ENCODE measurements at places on chromosomes 13 and 19.

DNA sequence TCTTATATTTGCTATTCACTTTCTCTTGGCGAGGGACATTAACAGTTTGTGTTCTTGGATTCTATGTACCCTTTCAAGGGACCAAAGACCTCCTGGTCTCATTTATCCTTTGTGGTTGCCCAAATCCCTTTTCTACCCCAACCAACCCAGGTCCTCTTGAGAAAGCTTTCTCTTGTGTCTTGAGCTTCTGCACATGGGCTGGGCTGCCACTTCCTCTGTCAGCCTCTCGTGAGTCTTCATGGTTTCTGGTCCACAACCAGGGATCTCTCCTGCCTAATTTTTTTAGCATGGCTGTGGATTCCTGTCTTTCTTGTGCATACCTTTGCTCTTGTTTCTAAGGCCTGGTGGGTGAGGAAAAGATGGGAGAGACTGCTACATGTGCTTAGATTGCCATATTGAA lies 14.9 kb downstream of the TIMM13 start:
- no peak for DNase-seq

GRCh38 chr13:69970520-69970919 lies 137.1 kb upstream of the ATXN8OS start:
- no peak for DNase-seq

GRCh38 chr13:46150134-46150693 lies 31.8 kb downstream of the LCP1 start:
- DNase-seq = no peak

DNA sequence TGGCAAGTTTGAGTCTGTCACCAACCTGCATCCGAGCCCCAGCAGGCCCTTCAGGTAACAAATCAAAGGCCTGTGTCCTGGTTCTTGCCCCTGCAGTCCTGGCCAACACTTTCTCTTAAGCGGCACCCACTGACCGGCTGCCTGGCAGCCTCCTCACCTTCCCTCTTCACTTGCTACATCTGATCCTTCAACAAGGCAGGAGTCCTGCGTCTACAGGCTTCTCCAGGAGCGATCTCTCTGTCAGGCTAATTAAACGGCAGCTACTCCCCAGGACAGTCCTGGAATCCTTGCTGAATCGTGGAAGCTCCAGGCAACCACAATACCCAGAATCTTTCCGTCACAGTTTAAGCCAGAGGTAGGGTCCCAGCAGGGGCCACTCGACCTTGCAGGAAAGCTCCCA lies 41.1 kb upstream of the GAS6 start:
- no peak for DNase-seq

- peak; percentile 80 for DNase-seq
These were observed 1.5 kb upstream of the TRAPPC5 start for GRCh38 chr19:7678971-7679751.

- peak; percentile 62 for DNase-seq
These were observed 25.6 kb downstream of the NOSIP start for GRCh38 chr19:49554701-49555181.

DNA sequence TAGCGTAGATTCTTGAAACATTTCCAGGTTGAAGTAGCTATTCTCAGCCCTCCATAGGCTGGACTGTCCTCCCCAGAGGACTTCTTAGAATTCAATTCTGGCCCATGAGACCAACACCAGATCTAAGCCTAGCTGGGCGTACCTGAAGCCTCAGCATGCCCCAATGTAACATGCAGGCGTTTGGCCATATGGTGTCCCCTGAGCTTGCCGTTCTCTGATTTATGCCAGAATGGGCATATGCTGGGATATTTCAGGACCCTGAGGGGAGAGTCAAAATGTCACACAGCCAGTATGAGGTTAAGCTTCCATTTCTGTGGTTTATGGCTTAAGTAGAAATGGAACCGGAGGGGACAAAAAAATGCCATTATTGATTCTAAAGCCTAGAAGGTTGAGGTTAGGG lies 317.7 kb upstream of the OBI1 start:
- no peak for DNase-seq

- no peak for DNase-seq
These were observed 61.6 kb downstream of the UNC13A start for GRCh38 chr19:17626456-17627015.

DNA sequence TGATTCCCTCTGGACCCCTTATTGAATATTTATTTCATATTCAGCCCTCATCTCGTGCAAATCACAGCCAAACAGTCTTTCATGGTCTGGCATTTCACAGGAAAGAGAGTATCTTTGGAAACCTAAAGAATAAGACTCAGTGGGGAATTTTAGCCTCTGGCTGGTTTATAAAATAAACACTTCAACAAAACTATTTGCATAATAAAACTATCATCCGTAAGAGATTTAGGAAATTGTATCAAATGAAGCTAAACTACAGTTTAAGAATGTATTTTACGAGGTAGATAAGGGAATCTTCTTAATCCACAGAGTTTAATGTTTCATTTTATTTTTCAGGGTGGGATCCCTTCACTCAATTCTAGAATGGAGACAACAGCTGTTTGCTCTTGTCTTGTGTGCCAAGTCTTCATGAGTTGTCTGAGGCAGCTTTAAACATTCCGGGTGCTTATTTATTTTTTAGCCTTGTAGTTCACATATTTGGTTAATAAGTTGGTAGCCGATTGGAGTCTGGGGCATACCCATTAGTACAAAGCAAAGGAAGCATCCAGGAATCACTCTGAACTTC lies 634.4 kb upstream of the KLF12 start:
- DNase-seq = no peak

GRCh38 chr13:74115133-74115532 lies 19.1 kb downstream of the KLF12 start:
- DNase-seq = no peak

- peak; percentile 72 for DNase-seq
These were observed 74.5 kb upstream of the RAP2A start for GRCh38 chr13:97359181-97360057.

GRCh38 chr13:114058051-114058867 lies 74.2 kb downstream of the RASA3 start:
- DNase-seq = no peak

DNA sequence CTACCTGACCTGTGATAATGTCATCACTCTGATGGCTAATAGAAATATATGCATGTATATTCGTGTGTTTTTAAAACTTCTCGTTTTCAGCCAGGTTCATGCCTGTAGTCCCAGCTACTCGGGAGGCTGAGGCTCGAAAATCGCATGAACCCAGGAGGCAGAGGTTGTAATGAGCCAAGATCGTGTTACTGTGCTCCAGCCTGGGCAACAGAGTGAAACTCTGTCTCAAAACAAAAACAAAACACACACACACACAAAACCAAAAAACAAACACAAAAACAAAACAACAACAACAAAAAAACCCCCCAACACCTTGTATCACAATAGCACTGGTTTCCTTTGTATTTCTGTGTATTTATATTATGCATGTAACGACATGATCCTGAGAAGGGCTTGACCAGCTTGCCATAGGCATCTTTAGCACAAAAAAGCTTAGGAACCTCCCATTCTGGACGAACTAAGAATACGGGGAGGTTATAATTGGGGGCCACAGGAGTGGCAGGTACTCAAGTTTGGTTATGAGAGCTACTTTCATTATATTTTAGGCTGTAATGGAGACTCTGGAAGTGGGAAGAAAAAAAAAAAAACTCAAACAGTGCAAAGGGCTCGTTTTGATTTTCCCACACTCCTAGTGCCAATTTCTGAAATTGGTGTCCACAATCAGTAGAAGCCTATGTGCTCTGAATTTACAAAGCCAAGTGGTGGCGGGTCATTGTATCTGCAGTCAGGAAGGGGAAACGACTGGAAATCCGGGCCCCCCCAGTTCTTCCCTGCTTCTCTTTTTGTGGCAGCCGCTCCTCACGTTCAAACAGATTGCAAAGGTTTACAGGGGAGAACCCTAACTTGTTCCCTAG lies 1.2 kb upstream of the ACP7 start:
- DNase-seq = no peak

- DNase-seq = no peak
These were observed 4.1 kb upstream of the CDC16 start for GRCh38 chr13:114230575-114230974.

DNA sequence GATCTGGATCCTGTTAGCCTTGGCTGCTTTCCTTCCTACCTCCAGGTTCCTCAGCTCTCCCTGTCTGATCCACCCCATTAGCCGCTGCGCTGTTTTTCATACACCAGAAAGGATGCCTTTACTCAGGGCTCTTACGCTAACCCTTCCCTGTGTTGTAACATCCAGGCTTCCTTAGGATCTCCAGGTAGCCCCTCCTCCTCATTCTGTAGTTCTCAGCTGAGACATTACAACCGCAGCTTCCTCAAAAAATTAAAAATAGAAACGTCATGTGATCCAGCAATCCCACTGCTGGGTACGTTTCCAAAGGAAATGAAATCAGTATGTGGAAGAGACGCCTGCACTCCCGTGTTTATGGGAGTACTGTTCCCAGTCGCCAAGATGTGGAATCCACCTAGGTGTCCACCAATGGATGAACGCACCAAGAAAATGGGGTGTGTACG lies 18.4 kb upstream of the MYADM start:
- DNase-seq = no peak

GRCh38 chr19:29492769-29493168 lies 33.0 kb upstream of the VSTM2B start:
- DNase-seq = no peak

GRCh38 chr13:30134578-30134977 lies 172.8 kb downstream of the KATNAL1 start:
- no peak for DNase-seq

DNA sequence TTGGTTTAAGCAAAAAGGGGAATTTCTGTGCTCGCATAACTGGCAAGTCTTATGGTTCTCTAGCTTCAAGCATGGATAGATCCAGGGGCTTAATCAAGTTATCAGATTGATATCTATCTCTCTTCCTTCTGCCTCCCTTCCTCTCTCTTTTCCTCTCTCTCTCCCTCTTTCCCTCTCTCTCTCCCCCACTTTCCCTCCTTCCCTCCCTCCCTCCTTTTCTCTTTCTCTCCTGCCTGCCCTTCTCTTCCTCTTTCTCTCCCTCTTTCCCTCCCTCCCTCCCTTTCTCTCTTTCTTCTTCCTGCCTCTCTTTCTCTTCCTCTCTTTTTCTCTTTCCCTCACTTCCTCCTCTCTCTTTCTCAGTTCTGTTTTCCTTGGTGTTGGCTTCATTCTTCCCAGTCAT lies 195.8 kb downstream of the HS6ST3 start:
- DNase-seq = no peak

DNA sequence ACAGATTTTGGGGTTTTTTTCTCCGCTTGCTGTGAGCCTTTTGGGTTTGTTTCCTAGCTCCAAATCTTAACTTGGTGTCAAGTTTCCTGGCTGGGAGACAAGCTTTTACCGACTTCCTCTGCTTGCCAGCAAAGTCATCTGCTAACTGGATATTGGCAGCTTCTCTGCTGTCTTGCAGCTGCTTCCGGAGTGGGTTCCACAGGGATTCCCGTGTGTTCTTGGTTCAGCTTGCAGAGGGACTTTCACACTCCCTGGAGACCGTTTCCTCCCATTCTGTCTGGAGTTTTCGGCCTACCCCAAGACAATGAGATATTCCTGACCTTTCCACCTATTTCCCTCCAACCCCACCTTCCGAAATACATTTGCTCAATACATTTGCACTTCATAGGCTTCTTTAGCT lies 2.2 kb upstream of the COLGALT1 start:
- no peak for DNase-seq
